Stimulated activated CD4-positive, alpha-beta T cell treated with anti-CD3 and anti-CD28 coated beads, TNF-alpha, amount 100 ng/mL, for 1 hour (primary cell): ENCODE measurements at places on chromosomes 4 and X.

DNA sequence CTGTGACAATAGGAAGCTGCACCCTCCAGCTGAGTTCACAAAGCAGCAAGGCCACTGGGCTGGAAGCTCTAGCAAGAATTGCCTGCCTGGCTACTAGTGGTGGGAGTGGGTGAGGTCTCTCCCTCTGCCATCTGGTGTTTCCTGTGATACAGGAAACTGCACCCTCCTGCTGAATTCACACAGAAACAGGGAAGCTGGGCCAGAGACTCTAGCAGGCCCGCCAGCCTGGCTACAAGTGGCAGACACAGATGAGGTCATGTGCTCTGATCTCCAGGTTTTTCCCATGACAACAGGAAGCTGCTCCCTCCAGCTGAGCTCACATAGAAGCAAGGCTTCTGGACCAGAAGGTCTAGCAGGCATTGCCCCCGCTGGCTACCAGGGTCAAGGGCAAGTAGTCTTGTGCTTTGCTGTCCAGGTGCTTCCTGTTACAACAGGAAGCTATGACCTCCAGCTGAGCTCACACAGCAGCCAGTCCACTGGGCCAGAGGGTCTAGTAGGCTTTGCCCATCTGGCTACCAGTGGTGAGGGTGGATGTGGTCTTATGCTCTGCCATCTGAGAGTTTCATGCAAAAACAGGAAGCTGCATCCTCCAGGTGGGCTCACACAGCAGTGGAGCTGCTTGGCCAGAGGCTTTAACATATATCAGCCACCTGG is 41.5 kb upstream of the ZXDA start:
- no peak for DNase-seq

DNA sequence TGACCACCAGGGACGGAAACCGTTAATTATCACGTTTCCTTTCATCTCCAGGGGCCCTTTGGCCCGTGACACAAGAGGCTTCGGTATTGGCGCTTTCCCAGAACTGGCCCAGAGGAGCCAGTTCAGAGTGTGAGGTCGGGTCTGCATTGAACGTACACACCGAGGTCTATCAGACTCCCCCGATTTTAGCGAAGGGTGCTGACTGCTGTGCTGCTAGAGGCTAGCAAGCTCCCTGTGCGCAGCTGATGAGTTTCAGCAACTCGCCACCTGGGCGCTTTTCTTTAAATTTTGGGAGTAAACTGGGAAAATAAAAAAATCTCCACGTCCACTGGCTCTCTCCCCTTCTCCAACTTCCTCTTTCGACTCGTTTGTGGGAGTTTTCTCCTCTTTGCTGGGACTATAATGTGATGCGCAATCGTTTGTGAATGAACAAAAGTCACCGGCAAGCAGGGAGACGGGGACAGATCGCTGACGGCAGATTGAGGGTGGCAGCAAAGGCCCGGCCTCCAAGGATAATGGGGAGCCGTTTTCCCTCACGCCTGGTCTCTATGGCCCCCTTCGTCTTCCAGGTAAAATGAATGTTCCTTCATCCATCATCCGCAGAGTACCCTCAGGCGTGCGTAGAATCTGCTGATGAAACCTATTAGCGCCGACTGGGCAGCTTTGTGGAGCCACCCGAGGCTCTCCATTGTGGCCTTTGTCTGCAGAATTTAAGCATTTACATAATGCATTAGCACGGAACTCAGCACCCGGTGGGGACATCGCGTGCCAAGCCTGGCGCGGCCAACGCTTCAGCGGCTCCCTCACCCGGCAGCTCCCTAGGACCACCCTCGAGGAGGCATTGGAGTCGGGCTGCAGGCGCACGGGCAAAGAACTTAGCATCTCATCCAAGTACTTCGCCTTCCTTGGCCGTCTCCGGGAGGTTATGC is 1.6 kb upstream of the LRAT start:
- DNase-seq, result no peak

GRCh38 chr4:168540503-168541265 is 43.8 kb downstream of the PALLD start:
- DNase-seq, result no peak

GRCh38 chr4:95421869-95422268 is 126.9 kb downstream of the UNC5C start:
- DNase-seq, result no peak

DNA sequence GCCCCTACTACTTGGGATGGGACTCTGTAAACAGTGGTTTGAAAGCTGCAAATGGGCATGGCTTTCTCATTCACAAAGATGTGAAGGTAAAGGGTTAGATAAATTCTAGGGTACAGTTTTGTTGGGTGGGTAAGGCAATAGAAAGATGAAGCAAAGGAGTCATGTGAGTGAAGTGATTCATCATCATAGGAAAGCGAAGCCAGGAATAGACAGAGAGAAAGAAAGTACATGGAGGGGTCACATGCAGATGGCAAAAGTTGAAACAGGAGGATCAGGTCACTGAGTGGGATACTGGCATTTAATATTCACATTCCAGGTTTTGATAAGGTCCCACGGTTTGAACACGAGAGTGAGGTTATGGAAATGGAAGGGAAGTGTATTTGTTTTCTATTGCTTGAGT is 8.2 kb upstream of the ABCG2 start:
- no peak for DNase-seq

- no peak for DNase-seq
Observed at GRCh38 chr4:123524958-123525628, 128.5 kb downstream of the SPRY1 start.

DNA sequence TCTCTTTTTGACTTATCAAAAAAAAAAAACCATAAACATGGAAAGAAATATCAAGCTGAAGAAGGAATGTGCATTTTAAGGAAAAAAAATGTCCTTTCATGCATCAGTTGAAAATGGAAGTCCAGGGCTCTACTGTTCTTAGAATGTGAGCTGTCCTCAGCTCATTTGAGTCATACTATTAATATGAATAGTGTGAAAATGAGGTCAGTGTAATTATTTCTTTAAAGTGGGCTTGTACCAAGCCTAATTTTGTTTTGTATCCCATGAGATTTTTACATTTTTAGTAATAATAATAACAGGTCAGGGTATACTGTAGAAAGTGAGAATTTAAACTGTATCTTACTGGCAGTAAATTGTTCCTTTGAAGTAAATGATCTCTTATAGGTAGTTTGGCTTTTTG is 148.5 kb downstream of the NAA11 start:
- no peak for DNase-seq

- DNase-seq, result peak; percentile 10
Observed at GRCh38 chr4:16001484-16001858, 38.5 kb upstream of the FGFBP2 start.

GRCh38 chrX:20620306-20620705 is 353.6 kb upstream of the RPS6KA3 start:
- DNase-seq, result no peak

DNA sequence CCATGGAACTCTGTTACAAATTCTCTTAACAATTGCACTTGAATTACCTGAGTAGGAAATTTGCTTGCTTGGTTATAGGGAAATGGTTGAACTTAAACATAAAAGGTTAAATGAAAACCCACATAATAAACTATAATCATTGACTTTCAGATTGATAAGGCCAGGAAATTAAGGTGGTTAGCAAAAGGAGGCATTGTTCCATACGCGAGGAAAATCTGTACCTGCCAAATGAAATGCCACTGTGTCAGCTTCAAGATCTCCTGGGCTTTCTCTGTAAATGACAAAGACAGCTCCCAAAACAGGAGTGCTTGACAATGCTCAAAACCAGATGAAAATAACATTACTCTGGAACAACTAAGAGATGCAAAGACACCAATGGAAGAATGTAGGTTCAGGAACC is 125.5 kb upstream of the KLF3 start:
- DNase-seq, result no peak

- no peak for DNase-seq
Observed at GRCh38 chr4:57410331-57411052, 300.3 kb upstream of the IGFBP7 start.

- DNase-seq, result no peak
Observed at GRCh38 chr4:16034010-16034748, 49.6 kb downstream of the PROM1 start.

- DNase-seq, result no peak
Observed at GRCh38 chrX:68945603-68946228, 116.9 kb downstream of the EFNB1 start.
